ENCODE measurements at places on chromosomes 2 and 18.

- no peak for DNase-seq
Measured at GRCh38 chr2:218583983-218584850, 15.6 kb downstream of the CNOT9 start.

- no peak for DNase-seq
Measured at GRCh38 chr18:68462766-68463165, 252.1 kb downstream of the TMX3 start.

DNA sequence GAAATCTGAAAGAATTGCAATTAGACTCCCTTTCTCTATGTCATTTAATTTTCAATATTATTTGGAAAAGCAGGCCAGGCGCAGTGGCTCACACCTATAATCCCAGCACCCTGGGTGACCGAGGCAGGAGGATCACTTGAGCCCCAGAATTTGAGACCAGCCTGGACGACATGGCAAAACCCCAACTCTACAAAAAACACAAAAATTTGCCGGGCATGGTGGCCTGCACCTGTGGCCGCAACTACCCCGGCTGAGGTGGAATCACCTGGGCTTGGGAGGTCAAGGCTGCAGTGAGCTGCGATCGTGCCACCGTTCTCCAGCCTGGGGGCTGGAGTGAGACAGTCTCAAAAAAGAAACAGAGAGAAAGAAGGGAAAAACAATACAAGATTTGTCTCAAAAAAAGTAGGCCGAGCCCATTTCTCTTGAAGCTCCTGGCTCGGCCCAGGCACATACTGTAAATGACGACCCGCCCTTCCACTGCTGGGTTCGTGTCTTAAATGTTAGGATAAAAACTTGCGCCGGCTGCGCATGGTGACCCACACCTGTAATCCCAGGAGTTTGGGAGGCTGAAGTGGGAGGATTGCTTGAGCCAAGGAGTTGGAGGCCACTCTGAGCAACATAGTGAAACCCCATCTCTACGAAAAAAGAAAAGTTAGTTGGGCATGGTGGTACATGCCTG lies 31.1 kb upstream of the GPC1 start:
- DNase-seq = no peak

DNA sequence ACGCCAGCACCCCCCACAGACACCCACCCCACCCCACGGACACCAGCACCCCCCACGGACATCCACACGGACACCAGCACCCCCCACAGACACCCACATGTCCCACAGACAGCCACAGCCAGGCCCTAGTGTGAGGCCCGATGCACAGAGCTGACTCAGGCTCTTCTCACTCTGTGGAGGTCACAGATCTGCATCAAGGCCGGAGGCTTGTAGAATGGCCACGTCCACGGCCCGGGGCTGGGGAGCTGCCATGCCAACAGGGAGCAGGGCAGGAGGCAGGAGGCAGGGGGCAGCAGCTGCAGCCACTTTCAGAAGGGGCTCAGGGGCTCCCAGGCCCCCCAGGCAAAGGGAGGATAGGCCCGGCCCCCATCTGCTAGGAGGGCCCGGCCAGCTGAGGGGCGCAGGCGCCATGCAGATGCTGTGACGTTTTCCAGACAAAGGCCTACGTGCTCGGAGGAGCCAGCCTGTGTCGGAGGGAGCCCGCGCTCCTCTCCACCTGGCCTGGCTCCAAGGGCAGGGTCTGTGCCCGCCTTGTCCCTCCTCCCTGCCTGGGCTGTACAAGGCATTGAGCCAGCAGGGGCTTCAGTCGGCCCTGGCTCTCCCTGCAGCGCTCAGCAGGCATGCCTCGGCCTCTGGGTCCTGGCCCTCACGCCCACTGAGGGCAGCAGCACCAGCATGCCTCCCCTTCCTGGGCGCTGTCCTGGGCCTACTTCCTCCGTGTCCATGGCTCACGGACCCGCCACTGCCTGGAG lies 249.0 kb downstream of the TWIST2 start:
- DNase-seq = no peak

DNA sequence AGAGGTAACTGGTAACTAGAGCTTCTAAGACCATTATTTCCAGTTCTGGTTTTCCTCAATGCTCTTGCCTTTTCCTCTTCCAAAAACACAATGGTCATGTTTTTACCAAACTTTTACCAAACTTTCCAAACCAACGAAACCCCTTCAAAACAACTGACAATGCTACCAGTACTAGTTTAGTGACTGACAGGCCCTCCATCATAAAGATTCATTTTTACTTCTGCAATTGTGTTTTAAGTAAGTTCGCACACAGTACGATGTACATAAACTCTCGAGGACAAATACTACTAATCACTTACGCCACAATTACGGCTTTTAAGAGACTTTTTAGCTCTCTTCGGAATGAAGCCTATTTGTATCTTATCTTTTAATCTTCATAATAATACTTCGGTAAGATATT lies 900 bp downstream of the C18orf32 start:
- no peak for DNase-seq

- no peak for DNase-seq
Measured at GRCh38 chr2:231887756-231888155, 38.4 kb downstream of the NPPC start.

GRCh38 chr2:20382965-20383810 lies 32.5 kb upstream of the PUM2 start:
- no peak for DNase-seq

DNA sequence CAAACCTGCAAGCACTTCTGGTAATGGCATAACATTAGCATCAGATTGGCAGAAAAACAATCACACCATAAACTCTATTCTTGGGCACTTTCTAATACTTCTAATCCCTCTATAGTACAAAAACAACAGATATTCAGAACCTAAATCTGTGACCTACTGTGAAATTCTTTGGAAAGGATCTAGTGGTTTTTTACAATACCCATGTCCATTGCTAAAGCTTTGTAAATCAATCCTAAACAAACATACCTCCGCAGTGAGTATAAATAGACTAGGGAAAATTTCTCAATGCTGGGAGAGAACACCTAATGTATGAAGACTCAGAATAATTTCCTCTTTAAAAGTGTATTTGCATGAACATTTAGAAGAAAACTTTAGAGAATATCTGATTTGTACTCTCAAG lies 1098.5 kb upstream of the DDX18 start:
- no peak for DNase-seq

- DNase-seq = no peak
Measured at GRCh38 chr2:86064006-86064405, 41.7 kb downstream of the POLR1A start.

DNA sequence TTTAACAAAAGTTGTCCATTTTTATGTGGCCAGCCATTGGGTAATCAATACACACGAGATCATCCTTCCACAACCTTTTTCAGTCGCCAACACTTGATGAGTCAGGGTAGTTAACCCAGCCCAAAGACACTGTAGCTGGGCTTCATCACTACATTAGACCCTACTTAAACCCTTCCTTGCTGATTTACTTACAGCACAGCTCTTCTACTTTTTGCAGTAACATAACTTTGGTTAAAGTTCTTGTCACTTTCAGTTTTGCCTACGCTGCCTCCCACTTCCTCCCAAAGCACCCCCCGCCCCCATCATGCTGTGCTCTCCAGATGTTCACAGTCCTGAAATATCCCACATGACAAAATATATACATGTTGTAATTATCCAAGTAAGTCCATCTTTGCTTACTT lies 103.6 kb downstream of the CDK15 start:
- DNase-seq = no peak

- no peak for DNase-seq
Measured at GRCh38 chr2:184363213-184363612, 235.1 kb upstream of the ZNF804A start.

DNA sequence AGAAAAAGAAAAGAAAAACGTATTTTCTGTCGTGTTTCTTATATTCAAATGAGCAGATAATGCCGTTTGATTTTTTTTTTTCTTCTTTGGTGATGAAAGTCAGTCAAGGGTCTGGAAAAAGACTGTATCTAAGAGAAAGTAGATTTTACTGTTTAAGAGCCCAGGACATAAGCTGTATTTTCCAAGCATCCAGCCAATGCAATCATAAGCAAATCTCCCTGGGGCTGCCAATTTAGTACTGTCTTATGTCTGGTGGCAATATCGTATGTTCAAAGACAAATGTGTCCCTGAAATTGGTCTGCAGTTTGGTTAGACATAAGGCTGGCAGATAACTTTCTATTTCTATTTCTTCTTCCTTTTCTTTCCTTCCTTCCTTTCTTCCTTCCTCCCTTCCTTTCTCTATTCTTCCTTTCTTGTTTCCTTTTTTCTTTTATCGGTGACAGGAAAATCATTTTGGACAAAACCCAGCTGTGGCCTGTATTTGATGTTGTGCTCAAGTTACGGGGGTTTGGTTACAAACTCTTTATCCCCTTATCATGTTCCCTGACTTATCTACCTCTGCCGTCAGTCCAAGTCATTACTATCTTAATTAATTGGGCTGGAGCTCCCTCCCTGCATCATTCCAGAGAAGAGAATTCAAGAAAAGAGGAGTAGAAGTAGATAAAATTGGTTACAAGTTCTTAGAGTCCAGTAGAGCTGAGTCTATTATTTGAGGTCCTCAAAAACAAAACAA lies 683.4 kb upstream of the FSHR start:
- no peak for DNase-seq

DNA sequence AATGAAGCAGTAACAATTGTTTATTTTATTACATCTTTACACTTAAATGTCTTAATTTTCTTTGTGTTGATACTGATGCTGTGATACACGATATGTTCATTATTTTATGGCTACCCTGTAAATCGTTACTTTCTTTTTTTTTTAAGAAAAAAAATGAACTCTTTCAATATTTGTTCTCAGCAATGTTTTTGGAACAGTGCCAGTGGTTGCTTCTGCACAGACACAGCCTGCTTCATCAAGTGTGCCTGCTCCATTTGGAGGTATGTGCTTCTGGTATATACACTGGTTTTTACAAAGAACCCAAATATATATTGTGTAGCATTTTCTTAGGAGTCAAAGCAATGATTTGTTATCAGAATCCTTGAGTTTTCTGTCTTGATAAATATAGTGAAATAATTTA lies 62.2 kb upstream of the SCYGR2 start:
- no peak for DNase-seq

DNA sequence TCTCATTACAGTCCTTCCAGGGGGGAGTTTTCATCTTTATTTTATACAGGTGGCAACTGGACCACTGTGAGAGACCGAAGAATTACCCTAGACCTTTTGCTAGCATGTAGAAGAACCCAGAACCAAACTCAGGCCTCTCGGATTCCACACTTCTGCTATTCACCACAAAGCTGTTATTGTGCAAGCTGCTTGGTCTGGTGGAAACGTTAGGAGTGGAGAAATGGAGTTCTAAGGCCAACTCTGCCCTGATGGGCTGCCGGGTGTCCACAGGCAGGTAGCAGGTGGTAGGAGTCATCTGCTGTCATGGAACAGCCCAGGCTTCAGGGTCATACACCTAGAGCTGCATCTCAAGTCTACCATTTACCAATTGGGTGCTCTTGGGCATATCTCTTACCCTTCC lies 218.8 kb downstream of the BCL11A start:
- DNase-seq = no peak

- DNase-seq = no peak
Measured at GRCh38 chr2:233417282-233417681, 63.0 kb downstream of the DGKD start.

DNA sequence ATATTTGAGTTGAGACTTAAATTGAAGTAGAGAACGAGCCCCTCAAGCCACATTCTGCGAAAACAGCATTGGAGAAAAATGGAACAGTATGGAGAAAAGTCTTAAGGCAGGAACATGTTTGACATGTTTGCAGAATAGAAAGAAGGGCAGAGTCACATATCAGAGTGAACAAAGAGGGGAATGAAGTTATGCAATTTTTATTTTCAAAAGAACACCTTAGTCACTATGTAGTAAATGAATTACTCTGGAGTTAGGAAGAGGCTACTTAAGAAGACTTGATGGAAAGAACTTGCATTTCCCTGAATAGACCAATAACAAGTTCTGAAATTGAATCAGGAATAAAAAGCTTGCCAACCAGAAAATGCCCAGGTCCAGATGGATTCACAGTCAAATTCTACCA lies 391.4 kb upstream of the CDH19 start:
- no peak for DNase-seq

DNA sequence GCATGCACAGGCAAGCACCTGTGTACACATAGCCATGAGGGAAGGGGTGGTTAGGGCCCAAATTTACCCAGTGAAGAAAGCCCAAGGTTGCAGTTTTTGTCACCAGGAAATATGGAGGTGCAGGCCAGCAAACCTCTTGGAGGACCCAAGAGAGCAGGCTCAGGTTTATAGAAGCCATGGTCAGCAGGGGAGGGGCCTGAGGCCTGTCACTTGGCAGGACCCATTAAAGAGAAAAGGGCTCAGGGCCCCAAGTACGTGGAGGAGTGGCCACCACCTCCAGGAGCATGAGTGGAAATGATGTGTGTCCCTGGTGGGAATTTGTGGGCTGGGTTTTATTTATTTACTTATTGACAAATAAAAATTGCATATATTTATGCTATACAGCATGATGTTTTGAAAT lies 192.9 kb downstream of the HAUS1 start:
- DNase-seq = no peak

GRCh38 chr2:172415157-172415864 lies 12.1 kb upstream of the ITGA6 start:
- DNase-seq = no peak

DNA sequence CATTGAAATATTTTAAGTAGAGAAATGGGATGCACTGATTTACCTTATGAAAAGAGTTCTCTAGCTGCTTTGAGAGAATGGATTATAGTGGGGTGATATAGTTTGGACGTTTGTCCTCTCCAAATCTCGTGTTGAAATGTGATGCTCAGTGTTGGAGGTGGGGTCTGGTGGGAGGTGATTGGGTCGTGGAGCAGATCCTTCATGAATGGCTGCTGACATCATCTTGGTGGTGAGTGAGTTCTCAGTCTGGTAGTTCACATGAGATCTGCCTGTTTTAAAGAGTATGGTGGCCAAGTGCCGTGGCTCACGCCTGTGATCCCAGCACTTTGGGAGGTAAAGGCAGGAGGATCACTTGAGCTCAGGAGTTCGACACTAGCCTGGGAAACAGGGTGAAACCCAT lies 58.7 kb upstream of the SH3RF3 start:
- no peak for DNase-seq
